Caudate nucleus (tissue), 63 donors: ENCODE measurements at places on chromosomes 4 and X.
A peak's percentile ranks its signal among the peaks of the same experiment; 100 is the strongest.

DNA sequence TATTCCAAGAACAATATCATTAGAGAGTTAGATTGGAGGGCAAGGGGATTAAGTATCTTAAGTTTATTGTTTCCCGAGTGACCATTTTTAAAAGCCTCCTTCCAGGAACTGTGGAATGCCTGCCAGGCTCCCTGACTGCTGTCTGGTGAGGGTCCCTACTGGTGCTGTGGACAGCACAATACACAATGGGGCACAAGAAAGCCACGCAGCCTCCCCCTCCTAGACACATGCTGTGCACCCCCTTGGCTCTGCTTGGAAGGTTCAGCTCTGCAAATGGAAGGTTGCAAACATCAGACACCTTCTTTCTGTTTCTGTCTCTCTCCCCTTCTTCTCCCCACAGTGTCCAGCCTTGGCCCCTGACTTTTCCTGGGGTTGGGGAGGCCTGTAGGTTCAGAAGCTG lies 153.2 kb downstream of the SHROOM3 start:
- DNase-seq, result no peak

DNA sequence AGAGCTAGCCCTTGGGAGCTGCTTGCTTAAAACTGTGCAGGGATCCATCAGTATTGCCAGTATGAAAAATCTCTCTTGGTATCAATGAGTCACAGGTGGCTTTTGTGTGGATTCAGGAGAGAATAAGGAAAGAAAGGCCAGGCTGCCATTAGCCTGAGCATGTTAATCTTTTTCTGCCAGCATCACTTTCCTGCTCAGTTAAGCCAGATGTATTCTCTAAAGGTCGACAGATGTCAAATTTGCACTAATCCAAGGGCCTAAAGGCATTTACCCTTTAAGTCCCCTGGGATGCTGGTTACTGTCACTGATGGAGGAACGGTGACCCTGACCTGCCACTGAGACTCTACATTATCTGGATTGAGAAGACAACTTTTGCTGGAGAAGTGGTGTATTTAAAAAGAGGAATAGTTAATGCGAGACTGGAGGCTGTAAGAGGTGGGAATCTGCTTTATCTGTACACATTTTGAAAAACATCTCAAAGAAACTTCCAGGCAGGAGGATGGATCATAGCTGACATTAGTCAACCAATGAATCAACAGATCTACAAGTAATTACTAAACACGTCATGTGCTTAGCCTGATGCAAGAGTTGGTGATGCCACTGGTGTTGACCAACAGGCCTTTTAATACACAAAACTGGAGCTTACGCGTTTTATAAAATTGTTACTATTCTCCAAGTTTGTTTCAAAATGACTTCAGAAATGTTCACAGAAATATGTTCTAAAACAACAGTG lies 241.4 kb upstream of the ANXA3 start:
- DNase-seq, result no peak

- no peak for DNase-seq
Observed at GRCh38 chr4:119692001-119692400, 63.4 kb upstream of the PDE5A start.

- DNase-seq, result no peak
Observed at GRCh38 chr4:149914119-149915115, 98.8 kb upstream of the IQCM start.

GRCh38 chr4:85867271-85867670 lies 392.3 kb downstream of the ARHGAP24 start:
- no peak for DNase-seq

DNA sequence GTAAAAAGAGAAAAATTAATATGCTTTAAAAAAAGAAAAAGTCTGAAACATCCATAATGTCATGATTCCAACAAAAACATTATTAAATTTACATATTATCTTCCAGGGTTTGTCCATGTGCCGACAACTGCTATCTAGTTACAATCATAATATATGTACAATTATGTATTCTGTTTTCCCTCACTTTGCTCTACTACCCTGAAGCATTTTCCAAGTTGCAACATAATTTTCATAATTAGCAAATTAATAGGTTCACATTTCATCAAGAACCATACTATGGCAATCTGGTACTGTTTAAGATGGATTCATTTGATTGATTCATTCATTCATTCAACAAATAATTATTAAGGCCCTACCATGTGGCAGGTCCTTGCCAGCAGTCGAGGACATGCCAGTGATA lies 128.9 kb upstream of the LEF1 start:
- no peak for DNase-seq

- no peak for DNase-seq
Observed at GRCh38 chr4:125501568-125501967, 186.8 kb downstream of the FAT4 start.

DNA sequence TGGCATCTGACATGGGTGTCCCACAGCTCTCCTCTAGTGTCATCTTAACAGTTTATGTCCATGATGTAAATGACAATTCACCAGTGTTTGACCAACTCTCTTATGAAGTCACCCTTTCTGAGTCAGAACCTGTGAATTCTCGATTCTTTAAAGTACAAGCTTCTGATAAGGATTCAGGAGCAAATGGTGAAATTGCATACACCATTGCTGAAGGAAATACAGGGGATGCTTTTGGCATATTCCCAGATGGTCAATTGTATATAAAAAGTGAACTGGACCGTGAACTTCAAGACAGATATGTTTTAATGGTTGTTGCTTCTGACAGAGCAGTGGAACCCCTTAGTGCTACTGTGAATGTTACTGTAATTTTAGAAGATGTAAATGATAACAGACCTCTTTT lies 4.6 kb downstream of the FAT4 start:
- DNase-seq, result no peak

GRCh38 chrX:78514852-78515251 lies 144.3 kb downstream of the RTL3 start:
- no peak for DNase-seq

DNA sequence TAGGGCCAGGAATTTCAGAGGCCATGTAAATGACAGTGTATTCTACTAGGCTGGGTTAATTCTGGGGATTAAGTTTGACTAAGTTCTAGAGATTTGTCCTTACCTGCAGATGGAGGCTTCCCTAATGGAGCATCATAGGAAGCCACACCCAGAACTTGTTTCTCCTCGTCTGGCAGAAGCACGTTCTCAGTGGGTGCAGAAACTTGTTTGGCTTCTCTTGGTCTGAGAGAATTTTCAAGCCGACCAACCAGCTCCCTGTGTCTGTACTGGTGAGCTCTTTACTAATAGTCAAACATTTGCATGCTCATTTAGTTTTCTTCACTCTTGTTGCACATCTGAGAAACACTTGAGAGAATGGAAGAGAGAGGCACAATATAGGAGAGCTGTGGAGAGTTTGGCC lies 907 bp upstream of the ATP10D start:
- DNase-seq, result no peak

GRCh38 chrX:12657433-12657832 lies 133.8 kb upstream of the PRPS2 start:
- DNase-seq, result no peak

DNA sequence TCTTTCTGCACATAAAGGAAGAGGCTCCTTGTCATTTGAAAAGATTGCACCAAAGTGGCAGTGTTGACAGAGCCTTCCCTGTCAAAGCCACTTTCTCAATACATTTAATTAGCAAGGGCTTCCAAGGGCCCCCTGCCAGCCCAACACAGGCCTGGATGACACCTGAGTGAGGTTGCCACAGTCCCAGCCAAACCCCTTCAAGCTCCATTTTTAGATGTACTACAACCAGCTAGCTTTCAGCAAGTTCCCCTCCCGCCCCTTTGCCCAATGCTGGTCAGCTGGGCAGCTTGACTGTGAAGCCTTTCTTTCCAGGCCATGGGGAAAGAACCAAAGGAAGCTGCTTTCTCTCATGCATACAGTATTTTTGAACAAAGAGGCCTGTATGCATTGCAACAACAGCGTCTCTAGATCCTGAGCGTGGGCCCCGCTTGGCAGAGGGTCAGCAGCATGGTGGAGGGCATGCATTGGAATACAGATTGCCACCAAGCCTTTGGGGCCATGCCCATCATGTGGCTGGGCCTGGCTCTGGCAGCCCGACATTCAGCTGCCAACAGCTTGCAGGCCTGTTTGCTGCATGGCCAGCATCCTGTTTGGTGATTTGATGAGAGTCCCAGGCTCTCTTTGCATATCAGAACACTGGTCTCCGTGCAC lies 261.1 kb upstream of the GATB start:
- peak; percentile 89 for DNase-seq

DNA sequence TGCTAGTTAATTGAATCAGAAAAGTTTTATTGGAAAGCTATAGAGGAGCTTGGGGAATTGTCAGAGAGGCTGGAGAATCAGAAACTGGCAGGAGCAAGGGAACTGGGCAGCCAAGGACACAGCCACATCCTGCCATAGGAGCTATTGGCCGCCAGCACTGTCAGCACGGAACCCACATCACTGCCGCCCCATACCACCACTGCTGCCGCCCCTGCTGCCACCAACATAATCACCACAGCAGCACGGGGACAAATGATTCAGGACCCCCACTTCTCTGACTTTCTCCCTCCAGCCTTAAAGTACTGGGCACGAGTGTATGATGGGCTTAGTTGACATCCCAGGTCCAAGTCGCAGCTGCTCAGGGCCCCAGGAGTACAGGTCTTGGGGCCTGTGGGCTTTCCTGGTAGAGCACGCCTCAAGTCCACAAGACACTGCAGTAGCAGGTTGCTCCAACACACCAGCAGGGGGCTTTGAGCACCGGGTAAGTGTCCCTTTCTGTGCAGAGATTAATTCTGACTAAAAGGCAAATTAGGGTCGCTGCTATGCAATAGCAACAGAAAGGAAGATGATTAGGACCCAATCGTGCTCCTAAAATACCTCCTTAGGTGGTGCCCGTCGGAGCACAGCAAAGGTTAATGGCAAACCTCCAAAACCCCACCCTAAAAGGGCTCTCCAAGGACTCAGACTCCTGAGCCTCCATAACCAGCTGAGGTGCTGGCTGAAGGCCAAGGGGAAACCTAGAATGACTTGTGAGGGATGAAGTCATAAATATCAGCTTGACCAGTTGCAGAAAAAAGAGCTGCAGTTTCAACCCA lies 6.9 kb downstream of the PJA1 start:
- no peak for DNase-seq

GRCh38 chr4:146648461-146648783 lies 9.7 kb downstream of the POU4F2 start:
- no peak for DNase-seq

DNA sequence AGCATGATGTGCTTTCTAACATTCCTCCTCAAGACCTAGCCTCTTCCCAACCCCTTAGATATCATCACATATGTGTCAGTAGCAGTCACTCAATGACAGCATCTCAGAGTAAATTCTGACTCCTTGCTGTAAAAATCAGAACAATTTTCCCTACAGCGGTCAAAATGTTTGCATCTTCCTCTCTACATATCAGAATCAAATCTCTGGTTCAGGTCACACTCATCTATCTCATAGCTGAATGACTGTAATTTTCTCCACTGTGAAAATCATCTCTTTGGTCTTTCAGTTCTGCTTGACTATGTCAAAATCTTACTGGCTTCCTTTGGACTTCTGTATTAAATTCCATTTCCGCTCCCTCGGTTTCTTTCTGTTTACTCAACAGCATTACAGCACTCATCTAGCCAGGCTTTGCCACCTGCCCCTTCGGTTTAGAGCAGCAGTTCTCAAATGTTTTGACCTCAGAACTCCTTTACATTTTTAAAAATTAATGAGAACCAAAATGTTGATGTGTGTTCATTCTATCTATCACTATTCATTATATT lies 57.3 kb downstream of the AGA start:
- no peak for DNase-seq

GRCh38 chr4:39043861-39044363 lies 11.7 kb upstream of the TMEM156 start:
- no peak for DNase-seq

- DNase-seq, result no peak
Observed at GRCh38 chr4:3116955-3117354, 42.5 kb downstream of the HTT start.

GRCh38 chr4:2507259-2507658 lies 29.2 kb upstream of the FAM193A start:
- DNase-seq, result no peak

DNA sequence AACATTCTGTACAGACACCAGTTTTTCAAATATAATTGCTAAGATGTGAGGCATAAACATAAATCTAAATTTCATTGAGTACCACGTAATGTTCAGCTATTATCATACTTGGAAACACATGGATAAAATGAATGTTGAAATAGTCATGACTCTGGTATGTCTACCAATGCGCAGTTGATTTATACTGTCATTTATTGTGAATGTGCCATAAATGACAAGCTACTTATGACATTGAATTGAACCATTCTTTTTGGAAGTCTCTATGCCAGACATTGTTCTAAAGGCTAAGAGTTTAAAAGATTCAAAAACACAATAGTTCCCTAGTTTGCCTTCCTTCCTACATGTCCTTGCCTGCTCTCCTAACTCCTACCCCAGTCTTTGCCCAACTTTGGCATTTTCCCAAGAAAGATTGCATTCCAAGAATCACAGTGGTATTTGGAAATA lies 96.6 kb upstream of the DMD start:
- DNase-seq, result no peak

- DNase-seq, result no peak
Observed at GRCh38 chr4:40055863-40056715, 561 bp upstream of the N4BP2 start.

DNA sequence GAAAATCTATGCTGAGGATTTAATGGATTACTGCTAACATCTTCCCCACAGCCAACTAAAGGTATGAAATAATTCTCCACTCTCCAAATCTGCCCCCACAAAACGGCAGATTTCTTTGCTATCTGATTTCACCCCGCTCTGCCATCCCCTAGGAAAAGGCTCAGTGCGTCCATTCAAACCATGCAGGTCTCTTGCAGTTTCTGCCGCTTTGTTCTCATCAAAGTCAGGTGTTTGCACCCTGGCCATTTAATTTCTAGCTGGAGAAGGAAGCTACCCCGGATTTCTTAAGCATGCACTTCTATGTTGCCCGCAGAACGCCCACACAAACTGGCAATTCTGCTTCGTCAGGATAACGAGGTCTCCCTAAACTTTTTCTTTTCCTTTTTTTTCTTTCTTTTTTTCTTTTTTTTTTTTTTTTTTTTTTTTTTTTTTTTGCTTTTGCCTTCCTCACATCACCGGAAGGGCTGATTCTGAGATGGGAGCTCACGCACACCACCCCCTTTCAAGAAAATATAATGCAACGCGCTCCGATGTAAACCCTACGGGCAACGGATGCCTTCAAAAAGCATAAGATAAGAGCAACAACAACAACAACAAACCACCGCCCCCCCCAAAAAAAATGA lies 3.3 kb downstream of the NLGN4X start:
- peak; percentile 0 for DNase-seq

GRCh38 chr4:956531-957230 lies 16.7 kb downstream of the DGKQ start:
- DNase-seq, result no peak
